ENCODE measurements at places on chromosomes 3 and 15. TPM values are rescaled to one million over a fixed set of nuclear protein-coding genes. Genes with fewer than 3 reads are reported as not detected.

The VIPR1 gene
- 0.26 TPM for total RNA-seq

The PATL2 gene
- 1.6 TPM for total RNA-seq

The PODXL2 gene
- 35.9 TPM for total RNA-seq

The MCF2L2 gene
- 0.26 TPM for total RNA-seq

The SLC7A14 gene
- not detected for total RNA-seq

The IL17RC gene
- total RNA-seq, result 9.3 TPM

The HCN4 gene
- total RNA-seq, result 0.07 TPM

The DNAH12 gene
- total RNA-seq, result not detected

The KCNMB2 gene
- not detected for total RNA-seq

The MBD4 gene
- 43.7 TPM for total RNA-seq

The PARP14 gene
- 25.9 TPM for total RNA-seq

The ACKR2 gene
- not detected for total RNA-seq

The ACTC1 gene
- not detected for total RNA-seq

The TMCO5A gene
- not detected for total RNA-seq

The SLC2A2 gene
- not detected for total RNA-seq

The GOLGA8T gene
- not detected for total RNA-seq
